ENCODE measurements at places on chromosomes 7 and 10. TPM values are rescaled to one million over a fixed set of nuclear protein-coding genes. Genes with fewer than 3 reads are reported as not detected.

DNA sequence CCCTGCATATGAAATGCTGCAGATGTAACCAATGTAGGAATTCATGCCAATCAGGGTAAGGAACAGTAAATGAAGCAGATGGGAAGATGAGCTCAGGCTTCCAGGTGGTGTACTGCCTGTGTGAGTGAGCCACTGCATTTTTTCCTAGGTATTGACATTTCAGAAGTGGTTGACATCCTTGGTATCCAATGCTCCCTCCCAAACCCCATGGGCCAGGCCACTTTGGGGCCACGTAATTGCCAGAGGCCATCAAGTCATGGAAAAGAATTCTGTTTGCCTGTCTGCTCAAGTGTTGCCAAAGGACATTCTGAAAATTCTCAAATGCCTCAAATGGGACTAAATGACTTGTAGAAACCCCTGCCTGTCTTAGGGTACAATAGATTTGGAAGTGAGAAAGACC, 384.6 kb downstream of the GATA3 start:
- peaks cover 11% of the 10 kb centered on the region for H3K4me1 ChIP-seq
- H3K4me3 ChIP-seq = no peak overlapping the region
- peaks cover 23% of the 10 kb centered on the region for H3K27me3 ChIP-seq
- no peaks in the 10 kb centered on the region for H3K36me3 ChIP-seq

DNA sequence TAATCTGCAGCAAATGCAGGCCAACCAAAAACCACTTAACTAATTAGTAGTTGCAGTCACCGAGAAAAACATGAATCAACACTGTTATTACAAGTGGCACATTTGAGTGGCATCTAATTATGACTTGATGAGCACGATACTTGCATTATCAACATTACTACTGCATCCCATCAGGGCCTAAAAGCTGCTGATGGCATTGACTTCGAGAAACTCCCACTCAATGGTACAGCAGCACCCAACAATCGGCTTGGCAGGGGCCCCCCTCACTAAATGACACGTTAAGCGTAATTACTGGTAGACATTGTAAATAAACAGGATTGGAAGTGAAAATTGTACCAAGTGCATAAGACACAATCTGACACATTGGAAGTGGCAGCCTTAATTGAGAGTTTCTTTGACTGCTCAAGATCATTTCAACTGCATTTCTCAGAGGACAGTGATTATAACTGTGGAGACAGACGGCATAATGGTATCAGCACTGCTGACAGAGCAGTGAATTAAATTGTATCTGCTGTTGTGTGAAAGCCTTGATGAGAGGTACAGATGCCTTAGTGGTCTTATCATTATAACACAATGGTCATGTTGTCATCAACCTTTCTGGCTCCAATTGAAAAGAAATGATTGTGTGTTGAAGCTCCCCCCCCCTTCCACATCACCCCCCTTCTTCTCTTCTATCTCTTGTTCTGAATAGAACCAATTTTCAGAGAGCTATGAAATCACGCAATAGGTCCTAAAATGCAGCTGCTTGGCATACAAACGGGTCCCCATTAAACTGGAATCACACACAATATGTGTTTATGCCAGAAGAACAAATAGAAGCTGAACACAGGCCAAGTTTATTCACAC, 43.4 kb downstream of the SHTN1 start:
- H3K27me3 ChIP-seq = no peaks in the 10 kb centered on the region
- H3K36me3 ChIP-seq = peaks cover 3% of the 10 kb centered on the region
- H3K27ac ChIP-seq = no peak overlapping the region
- H3K4me3 ChIP-seq = no peak overlapping the region
- H3K4me1 ChIP-seq = peaks cover 2% of the 10 kb centered on the region

DNA sequence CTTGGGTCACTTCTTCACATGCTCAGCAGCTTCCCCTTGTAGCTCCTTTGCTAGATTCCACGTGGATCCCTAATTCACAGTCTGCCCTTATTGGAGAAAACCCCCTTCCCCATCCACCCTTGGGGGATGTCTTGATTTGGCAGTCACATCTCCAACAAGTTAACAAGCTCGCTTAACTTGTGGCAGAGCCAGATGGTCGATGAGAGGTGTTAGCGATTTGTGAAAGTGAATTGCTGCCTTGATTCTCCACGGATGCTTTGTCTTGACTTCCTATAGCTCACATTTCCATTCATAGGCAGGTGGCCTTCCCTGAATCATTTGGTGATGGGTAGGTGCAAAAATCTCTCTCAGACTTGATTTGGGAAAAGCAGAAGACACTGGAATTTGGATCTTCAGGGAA, 387.9 kb downstream of the TCERG1L start:
- H3K4me1 ChIP-seq = no peaks in the 10 kb centered on the region
- no peaks in the 10 kb centered on the region for H3K36me3 ChIP-seq
- H3K27me3 ChIP-seq = no peaks in the 10 kb centered on the region
- H3K27ac ChIP-seq = no peak overlapping the region

GRCh38 chr7:52325237-52325636, 710.2 kb upstream of the POM121L12 start:
- H3K4me3 ChIP-seq = no peak overlapping the region
- H3K27ac ChIP-seq = no peak overlapping the region
- no peak for DNase-seq
- peaks cover 1% of the 10 kb centered on the region for H3K36me3 ChIP-seq

Gene NEURL1
- total RNA-seq = 0.40 TPM

DNA sequence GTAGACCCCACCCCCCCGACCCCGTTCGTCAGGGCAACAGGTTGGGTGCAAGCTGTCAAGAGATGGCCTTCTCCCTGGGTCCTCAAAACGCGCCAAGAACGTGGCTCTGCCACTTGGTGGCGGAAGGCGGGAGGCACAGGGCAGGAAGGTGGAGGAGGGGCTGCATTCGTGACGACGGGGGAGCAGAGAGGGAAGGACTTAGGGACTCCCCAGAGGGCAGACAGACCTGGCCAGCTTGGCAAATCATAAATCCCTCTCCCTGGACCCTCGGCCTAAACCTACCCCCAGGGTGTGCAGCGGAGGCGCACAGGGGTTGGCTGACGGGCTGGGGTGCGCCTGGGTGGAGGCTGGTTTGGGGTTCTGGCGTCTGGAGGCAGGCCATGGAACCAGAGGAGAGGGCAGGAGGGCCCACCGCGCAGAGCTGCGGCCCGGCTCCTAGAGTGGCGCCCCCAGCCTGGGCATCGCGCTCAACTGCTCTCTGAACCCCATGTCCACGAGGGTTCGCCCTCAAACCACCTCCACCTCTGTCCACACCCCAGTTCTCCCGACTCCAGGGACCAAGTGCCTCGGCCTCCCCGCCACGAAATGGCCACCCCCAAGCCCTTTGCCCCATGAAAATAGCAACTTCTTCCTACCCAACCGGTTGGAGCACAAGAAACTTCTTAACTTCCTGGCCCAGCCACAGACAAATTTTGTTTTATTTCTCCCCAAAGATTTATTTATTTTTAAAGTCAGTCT, 10.8 kb upstream of the GATA3 start:
- DNase-seq = no peak
- peaks cover 63% of the 10 kb centered on the region for H3K4me1 ChIP-seq
- no peak overlapping the region for H3K27ac ChIP-seq
- H3K4me3 ChIP-seq = peak overlapping the region; percentile 72

- no peak overlapping the region for H3K27ac ChIP-seq
- H3K27me3 ChIP-seq = no peaks in the 10 kb centered on the region
- DNase-seq = no peak
- H3K4me3 ChIP-seq = no peak overlapping the region
- H3K4me1 ChIP-seq = peaks cover 13% of the 10 kb centered on the region
These were observed 48.4 kb upstream of the ARHGAP21 start for GRCh38 chr10:24771943-24772694.

- H3K4me3 ChIP-seq = no peak overlapping the region
- H3K36me3 ChIP-seq = peaks cover 5% of the 10 kb centered on the region
- no peaks in the 10 kb centered on the region for H3K27me3 ChIP-seq
- DNase-seq = no peak
- H3K4me1 ChIP-seq = peaks cover 23% of the 10 kb centered on the region
These were observed 22.2 kb downstream of the RGS10 start for GRCh38 chr10:119520283-119520682.

DNA sequence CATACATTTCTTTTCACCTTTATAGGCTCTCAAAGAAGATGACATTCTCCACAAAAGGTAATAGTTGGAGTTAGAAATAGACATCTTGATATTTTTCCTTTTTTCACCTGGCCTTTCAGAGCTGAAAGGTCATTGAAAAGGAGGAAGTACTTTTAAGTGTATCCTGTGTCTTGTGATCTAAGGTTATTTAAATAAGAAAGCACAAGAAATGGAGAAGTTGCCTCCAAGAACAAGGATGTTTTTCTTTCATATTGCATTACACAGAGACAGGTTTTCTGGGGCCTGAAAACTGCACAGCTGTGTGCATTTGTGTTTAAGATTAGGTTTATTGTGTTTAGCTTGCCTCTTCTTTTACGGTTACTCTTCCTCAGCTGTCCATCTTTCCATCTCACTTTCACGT, 103.4 kb upstream of the SEMA3D start:
- H3K4me3 ChIP-seq = no peak overlapping the region
- no peak overlapping the region for H3K27ac ChIP-seq
- peaks cover 22% of the 10 kb centered on the region for H3K4me1 ChIP-seq
- H3K36me3 ChIP-seq = peaks cover 5% of the 10 kb centered on the region
- no peak for DNase-seq
- H3K27me3 ChIP-seq = no peaks in the 10 kb centered on the region

Gene HABP2
- not detected for total RNA-seq

Gene PGAM2
- 0.99 TPM for total RNA-seq

DNA sequence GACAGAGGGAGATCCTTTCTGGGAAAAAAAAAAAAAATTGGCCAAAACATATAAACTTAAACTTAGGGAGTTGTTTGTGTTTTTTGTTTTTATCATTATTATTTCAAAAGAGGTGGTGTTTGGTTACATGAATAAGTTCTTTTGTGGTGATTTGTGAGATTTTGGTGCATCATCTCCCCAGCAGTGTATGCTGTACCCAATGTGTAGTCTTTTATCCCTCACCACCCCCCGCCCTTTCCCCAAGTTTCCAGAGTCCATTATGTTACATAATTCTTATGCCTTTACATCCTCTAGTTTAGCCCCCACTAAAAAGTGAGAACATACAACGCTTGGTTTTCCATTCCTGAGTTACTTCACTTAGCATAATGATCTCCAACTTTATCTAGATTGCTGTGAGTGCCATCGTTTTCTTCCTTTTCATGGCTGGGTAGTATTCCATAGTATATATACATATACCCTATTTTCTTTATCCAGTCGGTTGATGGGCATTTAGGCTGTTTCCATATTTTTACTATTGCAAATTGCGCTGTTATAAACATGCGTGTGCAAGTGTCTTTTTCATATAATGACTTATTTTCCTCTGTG, 148.1 kb upstream of the ZNF92 start:
- no peak overlapping the region for H3K27ac ChIP-seq
- DNase-seq = no peak
- no peaks in the 10 kb centered on the region for H3K36me3 ChIP-seq
- no peaks in the 10 kb centered on the region for H3K27me3 ChIP-seq
- no peaks in the 10 kb centered on the region for H3K4me1 ChIP-seq
- no peak overlapping the region for H3K4me3 ChIP-seq

Gene CYP26A1
- total RNA-seq = 76.0 TPM

DNA sequence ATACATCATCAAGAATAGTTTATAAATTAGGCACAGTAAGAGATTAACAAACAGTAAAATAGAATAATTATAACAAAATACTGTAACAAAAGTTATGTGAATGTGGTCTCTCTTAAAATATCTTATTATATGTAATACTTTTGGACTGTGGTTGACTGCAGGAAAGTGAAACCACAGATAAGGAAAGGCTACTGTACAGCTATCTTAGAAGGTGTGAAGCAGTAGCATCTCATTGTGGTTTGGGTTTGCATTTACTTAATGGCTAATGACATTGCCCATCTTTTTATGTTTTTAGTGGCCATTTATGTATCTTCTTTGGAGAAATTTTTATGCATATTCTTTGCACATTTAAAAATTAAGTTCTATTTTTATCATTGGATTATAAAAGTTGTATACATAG, 296.4 kb upstream of the MAGI2 start:
- peaks cover 5% of the 10 kb centered on the region for H3K36me3 ChIP-seq
- no peaks in the 10 kb centered on the region for H3K27me3 ChIP-seq
- H3K4me1 ChIP-seq = no peaks in the 10 kb centered on the region
- H3K4me3 ChIP-seq = no peak overlapping the region

GRCh38 chr10:128052696-128053095, 73.5 kb downstream of the MKI67 start:
- no peaks in the 10 kb centered on the region for H3K36me3 ChIP-seq
- H3K27me3 ChIP-seq = peaks cover 2% of the 10 kb centered on the region
- peaks cover 7% of the 10 kb centered on the region for H3K4me1 ChIP-seq
- H3K27ac ChIP-seq = no peak overlapping the region
- DNase-seq = no peak

DNA sequence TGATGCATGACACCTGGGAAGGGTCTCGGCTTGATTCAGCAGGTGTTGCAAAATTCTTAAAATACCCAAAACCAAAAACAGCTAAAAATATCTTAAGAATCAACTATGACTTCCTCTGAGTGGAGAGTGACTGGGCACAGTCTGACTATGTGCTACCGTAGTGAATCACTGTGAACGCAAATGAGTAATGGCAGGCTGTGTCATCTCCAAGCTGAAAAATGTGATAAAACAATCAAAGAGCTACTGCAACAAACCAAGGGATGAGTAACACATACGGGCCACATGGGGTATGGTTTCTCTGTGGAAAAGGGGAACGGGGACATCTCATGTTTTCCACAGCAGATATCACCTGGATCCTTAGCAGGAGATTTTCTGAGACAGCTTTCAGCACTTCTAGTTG, 127.5 kb downstream of the ABCA13 start:
- H3K4me3 ChIP-seq = no peak overlapping the region
- H3K27ac ChIP-seq = no peak overlapping the region
- no peaks in the 10 kb centered on the region for H3K36me3 ChIP-seq
- H3K27me3 ChIP-seq = no peaks in the 10 kb centered on the region

Gene PALD1
- 5.6 TPM for total RNA-seq

DNA sequence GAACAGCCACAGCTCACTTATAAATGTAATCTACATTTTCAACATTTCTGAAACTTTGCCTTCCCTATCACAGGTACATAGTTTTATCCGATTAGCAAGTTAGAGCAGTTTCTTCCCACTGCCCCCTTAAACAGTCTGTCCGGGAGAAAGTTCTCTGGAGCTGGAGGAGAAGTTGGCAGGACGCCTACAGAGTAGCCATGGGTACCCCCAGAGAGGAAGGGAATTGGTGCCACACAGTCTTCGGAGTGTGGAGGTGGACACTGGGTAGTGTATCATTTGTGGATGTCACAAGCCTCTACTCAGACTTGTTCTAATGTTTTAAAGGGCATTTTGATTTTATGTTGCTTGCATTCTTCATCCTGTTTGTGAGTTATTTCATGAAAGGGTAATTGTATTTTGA, 39.0 kb downstream of the TAF3 start:
- no peak overlapping the region for H3K4me3 ChIP-seq
- H3K27ac ChIP-seq = peak overlapping the region; percentile 61
- H3K36me3 ChIP-seq = peaks cover 25% of the 10 kb centered on the region
- H3K27me3 ChIP-seq = no peaks in the 10 kb centered on the region

DNA sequence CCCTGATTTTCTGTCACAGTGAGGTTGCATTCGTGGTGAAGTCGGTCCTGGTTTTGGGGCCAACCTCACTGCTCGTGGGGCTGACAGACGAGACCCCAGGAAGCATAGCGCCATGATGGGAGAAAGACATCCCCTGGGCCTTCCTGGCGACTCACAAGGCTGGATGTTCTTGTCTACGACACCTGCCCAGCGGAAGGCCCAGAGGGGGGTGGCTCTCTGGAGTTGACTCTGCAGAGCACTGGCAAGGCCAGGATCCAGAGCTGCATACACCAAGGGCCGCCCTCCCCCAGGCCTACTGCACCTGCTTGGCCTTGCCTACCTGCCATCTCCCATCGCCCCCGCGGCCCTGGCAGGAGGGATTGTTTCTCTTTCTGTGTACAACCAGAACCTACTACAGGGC, 608.9 kb downstream of the PTPRN2 start:
- H3K27ac ChIP-seq = no peak overlapping the region
- DNase-seq = no peak
- H3K4me1 ChIP-seq = no peaks in the 10 kb centered on the region
- no peaks in the 10 kb centered on the region for H3K36me3 ChIP-seq
- H3K4me3 ChIP-seq = no peak overlapping the region
- H3K27me3 ChIP-seq = no peaks in the 10 kb centered on the region
